ENCODE measurements at places on chromosomes 4 and X.
A peak's percentile ranks its signal among the peaks of the same experiment; 100 is the strongest.

- DNase-seq: no peak
Observed at GRCh38 chrX:40166582-40166981, 68.8 kb upstream of the BCOR start.

GRCh38 chrX:70252491-70252890, 7.5 kb downstream of the P2RY4 start:
- DNase-seq: no peak

DNA sequence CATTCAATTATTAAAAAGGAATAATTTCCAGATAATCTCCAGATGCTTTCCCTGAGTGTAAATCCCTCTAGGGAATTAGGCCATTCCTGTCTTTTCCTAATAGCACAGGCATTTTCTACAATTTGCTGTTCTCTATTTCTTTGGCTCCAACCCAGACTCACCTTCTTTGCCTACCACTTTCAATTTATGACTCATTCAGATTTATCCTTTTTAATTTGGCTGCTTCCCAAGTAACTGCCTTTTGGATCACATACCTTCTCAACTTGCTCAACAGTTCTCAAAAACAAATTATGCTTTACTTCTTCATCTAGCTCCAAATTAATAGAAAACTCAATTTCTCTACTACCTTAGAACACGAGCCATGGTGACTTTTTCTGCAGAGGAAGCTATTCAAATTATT, 1166.3 kb upstream of the PCDH7 start:
- DNase-seq: peak; percentile 19

DNA sequence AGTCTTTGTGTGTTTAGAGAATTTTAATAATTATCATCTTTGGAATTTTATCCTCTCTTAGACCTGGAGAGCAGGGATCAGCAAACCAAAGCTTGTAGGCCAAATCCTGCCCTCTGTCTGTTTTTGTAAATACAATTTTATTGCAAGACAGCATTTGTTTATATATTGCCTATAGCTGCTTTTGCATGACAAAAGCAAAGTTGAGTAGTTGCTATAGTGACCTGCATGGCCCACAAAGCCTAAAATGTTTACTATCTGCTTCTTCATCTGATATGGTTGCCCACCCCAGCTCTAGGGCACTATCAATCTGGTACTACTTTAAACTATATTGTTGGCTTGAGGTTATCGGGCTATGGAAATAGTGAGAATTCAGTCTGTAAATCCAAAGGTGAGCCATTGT, 80.3 kb downstream of the GPAT3 start:
- no peak for DNase-seq

DNA sequence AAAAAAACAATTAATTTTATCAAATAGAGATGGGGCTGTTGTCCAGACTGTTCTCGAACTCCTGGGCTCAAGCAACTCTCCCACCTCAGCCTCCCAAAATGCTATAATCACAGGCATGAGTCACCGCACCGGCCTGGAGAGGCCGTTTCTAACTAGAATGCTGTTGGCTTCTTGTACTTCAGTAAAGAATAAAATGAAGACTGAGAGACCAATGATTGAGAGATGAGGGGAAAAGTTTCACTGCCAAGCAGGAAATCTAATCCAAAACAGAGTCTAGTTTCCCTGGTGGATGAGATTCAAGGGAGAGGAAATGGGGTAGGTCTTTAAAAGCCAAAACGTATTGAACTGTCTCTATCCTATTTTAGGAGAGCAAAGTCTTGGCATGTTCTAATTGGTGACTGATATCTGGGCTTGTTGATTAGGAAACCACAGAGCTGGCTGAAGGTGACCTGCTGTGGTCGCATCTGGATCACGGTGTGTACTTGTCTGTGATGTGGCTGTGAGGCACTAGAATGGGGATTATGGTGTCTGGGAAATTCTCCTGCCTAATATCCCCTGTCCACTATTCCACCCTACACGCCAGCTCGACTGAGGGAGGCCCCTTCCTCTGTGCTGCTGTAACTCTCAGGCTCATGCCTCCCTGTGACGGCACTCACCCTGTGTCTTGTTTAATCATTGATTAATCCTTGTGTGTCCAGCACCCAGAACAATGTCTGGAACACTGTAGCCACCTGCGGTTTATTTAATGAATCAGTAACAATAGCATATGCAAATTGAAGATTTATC, 15.0 kb upstream of the TRIM2 start:
- DNase-seq: no peak

DNA sequence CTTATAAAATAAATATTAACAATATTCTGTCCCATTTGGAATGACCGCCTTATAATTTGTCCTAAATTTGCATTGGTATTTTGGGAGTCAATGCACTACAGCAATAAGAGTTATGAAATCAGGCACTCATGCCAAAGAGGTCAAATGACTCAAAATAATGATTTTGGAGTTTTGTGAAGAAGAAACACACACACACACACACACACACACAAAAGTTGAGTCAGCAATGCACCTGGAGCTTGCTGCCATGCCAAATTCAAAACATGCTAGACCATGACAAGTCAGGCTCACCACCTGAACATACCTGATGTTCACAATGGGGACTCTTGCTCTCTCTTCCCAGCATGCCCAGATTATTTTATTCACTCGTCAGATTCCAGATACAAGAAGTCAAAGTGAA, 56.7 kb downstream of the PROM1 start:
- DNase-seq: no peak

All from LNCaP clone FGC (cell line).